Thyroid gland (tissue), 4 donors: ENCODE measurements at places on chromosomes 7 and 10. TPM values are rescaled to one million over a fixed set of nuclear protein-coding genes. Genes with fewer than 3 reads are reported as not detected.

KIAA1217 gene
- 104 TPM for total RNA-seq

DKK1 gene
- not detected for total RNA-seq

A1CF gene
- total RNA-seq = not detected

LRIT1 gene
- total RNA-seq = not detected

PLEKHS1 gene
- not detected for total RNA-seq

FAM25A gene
- not detected for total RNA-seq

SCRN1 gene
- total RNA-seq = 30.0 TPM

CARD11 gene
- total RNA-seq = 0.45 TPM

OR2A1 gene
- total RNA-seq = not detected

CAV1 gene
- total RNA-seq = 301 TPM

LANCL2 gene
- 27.6 TPM for total RNA-seq

FIGNL1 gene
- 15.9 TPM for total RNA-seq

GATAD1 gene
- 99.0 TPM for total RNA-seq
